ENCODE measurements at places on chromosomes 11 and 22.

DNA sequence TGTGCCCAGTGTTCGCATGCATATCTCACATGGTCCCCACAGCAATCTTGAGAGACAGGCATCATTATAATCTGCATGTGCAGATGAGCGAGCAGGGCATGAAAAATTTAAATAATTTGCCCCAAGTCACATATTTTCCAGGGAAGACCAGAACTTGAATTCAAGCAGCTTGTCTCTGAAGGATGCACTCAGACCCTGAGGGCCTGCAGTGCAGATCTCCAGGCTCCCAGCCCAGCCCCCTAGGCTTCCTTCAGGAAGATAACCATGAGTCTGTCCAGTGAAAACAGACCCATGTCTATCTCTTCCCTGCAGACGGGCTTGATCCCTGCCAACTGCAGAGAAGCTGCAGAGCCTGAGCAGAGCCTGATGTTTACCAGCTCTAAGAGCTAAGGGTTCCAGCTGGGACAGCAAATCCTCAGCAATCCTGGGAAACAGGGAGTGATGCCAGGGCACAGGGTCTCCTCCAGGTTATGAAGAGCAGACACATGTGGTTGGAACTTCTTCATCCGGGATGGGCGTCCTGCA lies 55.1 kb downstream of the NAV2 start:
- DNase-seq, result no peak

GRCh38 chr22:22168190-22168940 lies 76.2 kb upstream of the VPREB1 start:
- DNase-seq, result no peak

DNA sequence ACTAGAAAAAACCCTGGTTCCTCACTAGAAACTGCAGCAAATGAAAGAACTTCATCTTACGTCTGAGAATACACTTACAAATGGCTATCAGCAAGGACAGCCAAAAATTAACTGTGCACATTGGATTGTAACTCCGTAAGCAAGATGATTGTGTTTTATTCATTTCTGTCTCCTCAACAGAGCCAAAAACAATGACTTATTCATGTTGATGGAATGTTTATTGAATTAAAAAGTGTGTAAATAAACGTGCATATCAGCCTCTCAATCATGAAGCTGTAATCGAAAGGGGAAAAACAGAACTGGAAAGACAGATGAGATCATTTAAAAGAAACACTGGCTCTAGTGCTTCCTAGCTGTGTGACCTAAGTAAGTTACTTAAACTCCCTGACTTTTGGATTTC lies 307.5 kb upstream of the ZC3H12C start:
- DNase-seq, result no peak

- DNase-seq, result no peak
Measured at GRCh38 chr22:35739076-35739930, 21.6 kb downstream of the APOL5 start.

DNA sequence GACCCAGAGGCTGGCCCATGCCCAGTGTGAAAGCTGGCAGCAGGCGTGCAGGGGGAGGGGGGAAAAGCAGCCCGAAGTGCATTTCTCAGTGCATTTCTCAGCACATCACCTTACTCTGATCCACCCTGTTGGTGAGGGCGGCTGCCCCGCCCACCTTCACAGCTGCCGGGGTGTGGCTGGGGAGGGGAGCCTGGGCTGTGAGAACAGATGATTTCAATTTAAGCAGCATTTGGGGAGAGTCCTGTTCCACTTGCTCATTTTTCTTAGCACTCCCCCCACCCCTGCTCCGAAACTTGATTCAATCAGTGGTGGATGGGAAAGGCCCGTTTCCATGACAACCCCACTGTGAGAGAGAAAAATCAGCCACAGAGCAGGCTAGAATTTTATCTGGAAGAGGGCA lies 84.8 kb downstream of the SNX19 start:
- no peak for DNase-seq

DNA sequence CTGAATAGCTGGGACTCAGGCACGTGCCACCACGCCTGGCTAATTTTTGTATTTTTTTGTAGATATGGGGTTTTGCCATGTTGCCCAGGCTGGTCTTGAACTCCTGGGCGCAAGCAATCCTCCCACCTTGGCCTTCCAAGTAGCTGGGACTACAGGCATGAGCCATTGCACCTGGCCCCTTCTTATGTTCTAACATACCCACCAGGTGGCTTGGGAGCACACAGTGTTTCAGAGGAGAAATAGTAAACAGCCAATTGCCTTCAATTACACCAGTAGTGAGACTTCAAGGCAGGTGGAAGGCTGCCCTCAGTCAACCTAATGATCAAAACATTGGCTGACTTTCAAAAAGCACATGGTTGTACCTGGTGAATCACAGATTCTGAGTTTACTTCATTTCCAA lies 167.2 kb downstream of the SWAP70 start:
- DNase-seq, result no peak

DNA sequence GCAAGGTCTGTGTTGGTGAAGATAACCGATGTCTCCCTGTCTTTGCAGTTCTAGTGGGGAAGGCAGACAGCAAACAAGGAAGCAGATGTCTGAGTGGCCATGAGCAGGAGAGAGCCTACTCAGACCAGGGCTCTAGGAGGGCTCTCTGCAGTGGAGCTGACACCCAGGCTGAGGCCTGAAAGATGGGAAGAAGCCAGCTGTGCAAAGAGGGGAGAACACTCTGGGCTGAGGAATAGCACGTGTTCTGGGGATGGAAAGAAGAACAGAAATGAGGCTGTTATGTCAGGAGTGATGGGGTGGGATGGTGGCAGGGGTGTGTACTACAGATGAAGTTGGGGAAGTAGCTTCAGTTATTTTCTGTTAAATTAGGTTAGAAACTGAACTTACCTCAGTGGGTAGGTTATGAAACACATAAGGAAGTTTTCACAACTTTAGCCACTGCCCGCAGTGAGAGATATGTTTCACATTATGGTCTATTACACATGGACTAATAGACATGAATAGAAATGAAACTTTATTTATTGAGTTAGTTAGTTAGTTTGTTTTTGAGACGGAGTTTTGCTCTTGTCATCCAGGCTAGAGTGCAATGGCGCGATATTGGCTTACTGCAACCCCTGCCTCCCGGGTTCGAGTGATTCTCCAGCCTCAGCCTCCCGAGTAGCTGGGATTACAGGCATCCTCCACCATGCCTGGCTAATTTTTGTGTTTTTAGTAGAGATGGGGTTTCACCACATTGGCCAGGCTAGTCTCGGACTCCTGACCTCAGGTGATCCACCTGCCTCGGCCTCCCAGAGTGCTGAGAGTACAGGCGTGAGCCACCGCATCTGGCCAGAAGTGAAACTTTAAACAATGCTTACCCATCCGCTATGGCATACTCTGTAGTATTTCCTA lies 7.8 kb downstream of the DCPS start:
- no peak for DNase-seq

DNA sequence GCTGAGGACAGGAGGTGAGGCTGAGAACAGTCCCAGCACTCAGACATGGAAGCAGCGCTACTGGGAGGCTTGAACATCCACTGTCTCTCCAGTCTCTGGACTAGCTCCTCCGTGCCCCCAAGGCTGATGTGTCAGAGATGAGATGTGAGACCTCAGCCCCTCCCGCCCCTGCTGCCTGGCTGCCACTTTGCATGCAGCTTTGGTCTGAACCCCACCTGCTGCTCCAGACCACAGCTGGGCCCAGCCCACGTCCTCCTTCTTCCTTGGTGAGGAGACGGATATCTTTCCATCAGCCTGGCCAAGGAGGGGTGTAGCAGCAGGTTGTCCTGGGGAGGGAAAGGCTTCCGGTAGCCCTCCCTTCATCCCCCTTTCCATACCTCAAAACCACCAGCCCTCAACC lies 148.0 kb upstream of the B3GAT1 start:
- no peak for DNase-seq

- no peak for DNase-seq
Measured at GRCh38 chr11:64643256-64643881, 52.3 kb downstream of the SLC22A12 start.

GRCh38 chr11:7833527-7833926 lies 36.8 kb upstream of the OR5P2 start:
- no peak for DNase-seq

- no peak for DNase-seq
Measured at GRCh38 chr11:46570790-46571398, 22.9 kb downstream of the AMBRA1 start.

DNA sequence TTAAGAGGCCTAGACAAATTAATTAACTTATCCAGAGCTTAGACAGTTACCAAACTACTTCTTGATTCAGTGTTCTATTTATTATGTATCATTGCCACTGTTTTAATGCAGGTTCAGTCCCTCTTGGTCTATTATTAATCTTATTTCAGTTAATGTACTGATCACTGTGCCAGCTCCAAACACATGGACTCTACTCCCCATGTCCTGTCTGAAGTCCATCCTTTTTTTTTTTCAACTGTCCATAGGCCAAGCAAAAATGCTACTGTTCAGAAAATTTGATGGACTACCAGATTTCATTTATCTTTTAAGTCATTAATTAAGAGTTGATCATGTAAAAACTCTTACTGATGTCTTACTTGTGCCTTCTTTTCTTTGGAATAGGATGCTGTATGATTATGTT lies 11.9 kb downstream of the POLD3 start:
- no peak for DNase-seq

DNA sequence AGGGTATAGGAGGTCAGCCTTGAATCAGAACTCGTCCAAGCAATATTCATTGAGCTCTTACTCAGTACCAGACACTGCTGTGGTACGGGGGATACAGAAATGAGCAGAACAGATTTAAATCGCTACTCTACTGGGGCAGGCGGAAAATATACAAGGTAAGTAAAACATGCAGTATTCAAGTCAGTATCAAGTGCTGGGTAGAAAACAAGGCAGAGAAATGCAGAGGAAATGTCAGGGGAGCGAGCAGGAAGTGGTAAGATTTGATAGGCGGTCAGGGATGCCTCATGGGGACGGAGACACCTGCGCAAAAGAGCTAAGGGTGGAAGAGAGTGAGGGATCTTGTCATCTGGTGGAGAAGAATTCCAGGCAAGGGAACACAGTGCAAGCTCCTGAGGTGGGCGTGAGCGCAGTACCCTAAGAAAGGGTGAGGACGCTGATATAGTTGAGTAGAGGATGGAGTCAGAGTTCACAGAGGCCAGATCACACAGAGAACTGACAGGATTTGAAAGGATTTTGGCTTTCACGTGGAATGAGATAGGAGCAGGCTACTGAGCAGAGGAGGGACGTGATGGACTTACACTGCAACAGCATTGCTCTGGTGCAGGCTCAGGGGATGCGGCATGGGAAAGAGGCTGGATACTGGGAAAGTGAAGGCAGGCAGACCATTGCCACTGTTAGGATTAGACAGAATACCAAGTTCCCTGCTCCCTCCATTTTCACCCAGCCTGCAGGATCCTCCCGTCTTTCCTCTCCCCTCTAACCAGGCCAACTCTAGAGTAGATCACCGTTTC lies 35.8 kb downstream of the SC5D start:
- DNase-seq, result no peak

GRCh38 chr22:38035530-38035885 lies 21.7 kb upstream of the PICK1 start:
- no peak for DNase-seq

- DNase-seq, result no peak
Measured at GRCh38 chr11:63610604-63611394, 3.4 kb downstream of the PLAAT3 start.

DNA sequence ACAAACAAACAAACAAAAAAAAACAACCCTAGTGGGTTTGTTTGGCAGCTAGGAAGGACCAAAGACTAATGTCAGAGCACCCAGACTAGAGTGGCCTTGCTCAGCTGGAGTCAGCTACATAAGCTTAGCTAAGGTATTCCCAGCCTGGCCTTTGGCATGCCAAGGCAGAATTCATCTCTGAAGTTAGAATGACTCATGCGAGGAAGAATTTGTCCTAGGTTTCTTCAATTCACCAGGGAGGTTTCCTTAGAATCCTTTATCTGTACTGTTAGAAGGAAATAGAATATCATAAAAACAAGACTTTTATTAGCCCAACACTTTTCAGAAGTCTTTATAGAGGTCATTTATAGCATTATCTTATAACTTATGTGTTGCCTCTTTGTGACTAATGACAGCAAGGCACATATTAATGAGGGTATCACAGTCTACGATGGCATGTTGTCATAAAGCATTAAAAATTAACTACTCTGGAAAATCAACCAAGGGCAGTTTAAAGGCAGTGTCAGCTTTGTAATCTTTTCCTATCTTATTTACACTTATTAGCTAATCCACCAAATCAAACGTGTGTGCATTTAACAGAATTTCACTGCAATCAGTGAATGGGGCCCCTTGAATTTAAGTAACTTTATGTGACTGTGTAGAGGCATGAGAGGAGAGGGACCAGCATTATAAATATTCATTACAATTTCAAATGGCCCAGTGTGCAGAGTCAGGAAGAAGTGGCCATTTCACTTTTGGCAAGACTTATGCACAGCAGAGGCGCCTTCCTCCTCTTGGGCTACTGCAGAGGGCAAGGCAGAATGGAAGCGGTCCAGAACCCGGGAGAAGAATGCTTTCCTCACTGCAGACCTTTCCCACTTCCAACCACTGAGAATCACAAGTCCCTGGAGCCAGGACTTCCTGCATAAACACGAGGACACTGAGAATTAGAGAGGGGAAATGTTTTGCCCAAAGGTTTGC lies 36.3 kb downstream of the SLC5A1 start:
- DNase-seq, result no peak
